ENCODE measurements at places on chromosomes 12 and 14.

- DNase-seq: no peak
These were observed 349.0 kb upstream of the RGS6 start for GRCh38 chr14:71583194-71583593.

DNA sequence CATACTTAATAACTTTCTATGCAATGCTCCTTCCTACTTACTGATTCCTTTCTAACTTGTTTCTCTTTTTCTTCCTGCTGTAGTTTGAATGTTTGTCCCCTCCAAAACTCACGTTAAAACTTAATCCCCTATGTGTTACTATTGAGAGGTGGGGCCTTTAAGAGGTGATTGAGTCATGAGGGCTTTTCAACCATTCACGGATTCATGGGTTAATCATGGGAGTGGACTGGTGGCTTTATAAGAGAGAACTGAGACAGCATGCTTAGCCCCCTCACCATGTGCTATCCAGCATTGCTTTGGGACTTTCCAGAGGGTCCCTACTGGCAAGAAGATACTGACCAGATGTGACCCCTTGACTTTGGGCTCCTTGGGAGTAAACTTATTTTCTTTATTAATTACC lies 66.0 kb upstream of the TRIM9 start:
- DNase-seq: no peak

GRCh38 chr12:5733136-5733755 lies 211.8 kb downstream of the ANO2 start:
- DNase-seq: no peak

DNA sequence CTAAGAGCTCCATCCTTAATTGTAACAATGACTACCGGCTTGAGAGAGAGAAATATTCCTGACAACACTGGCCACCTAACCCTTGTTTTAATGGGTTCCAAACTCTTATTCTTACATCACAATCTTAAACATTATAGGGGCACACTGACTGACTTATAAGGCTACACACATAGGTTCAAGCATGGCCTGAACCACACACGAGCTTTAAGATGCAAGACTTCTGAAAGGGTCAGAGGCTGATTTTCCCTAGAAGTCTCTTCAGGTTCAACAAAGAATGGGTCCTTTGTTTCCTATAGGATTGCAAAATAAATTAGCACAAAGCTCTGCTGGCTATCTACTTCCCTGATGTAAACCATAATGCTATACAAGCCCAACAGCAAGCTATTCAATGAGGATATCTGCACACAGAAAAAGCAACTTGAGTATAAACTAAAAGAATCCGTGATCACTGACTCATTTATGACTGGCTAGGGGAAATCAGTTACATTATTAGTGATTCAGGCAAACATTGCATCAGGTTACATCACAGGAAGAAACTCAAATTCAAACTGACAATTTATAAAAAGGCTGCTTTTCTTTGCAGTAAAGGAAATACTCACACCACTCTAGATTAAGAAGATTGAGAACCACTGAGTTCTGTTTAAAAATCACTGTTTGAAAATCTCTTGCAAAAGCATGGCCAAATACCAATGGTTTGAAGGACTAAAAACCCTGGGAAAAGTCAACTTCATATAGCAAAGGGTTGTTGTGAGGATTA lies 8.5 kb downstream of the BTG1 start:
- no peak for DNase-seq

- no peak for DNase-seq
These were observed 282.4 kb upstream of the TMEM132C start for GRCh38 chr12:127984386-127985055.

DNA sequence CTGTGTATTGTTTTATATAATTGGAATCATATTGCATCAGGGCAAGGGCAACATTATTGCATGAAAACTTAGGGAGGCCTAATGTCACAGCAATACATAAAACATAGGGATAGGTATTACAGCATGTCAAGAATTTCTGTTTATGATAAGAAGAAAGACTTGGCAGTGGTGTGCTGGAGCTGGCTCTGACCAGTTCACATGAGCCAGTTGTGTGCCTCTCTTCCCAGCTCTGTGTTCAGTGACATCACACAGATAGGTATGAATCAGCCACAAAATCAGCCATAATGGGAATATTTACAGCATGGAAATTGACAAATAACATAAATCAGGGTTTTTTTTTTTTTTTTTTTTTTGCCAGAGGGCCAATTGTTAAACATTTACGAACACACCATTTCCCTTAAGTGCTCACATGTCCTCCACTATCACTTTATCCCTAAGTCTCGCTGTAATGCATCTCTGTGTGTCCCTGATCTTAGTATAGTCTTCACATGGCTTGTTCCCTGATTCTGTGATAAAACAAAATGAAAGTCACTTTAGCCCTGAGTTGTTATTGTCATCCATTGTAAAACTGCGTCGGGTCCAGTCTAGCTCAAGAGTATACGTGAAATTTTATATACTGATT lies 31.9 kb upstream of the ACSM4 start:
- DNase-seq: no peak
